ENCODE measurements at places on chromosomes 2 and 18.

DNA sequence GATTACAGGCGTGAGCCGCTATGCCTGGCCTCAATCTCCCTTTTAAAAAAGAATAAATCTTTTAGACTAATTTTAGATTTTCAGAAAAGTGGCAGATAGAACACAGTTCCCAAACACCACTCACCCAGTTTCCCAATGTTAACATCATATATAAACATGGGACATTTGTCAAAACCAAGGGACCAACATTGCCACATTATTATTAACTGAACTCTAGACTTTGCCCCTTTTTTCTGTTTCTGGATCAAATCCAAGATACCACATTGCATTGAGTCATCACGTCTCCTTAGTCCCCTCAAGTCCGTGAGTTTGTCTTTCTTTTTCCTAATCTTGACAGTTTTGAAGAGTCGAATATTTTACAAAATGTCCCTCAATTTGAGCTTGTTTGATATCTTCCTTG, 2.4 kb downstream of the C2orf42 start:
- no peak for DNase-seq

GRCh38 chr2:204042401-204042800, 105.8 kb downstream of the ICOS start:
- DNase-seq, result no peak

DNA sequence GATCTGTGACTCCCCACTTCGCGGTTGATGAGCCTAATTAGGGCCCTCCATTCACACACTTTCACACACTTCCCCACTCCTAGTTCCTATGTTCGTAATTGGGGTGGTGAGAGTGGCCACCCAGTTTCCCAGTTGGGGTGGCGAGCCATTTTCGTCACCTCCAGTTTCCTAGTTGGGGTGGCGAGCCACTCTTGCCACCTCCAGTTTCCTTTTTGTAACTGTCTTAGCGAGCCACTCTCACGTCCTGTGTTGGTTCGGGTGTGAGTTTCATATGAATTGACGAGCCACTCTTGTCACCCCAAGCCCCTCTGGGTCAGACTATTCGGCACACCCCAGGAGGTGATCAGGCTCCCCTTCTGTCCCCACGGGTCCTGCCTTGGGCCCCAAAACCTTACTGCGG, 14.0 kb downstream of the CYP20A1 start:
- DNase-seq, result no peak

GRCh38 chr2:237541243-237541642, 25.1 kb upstream of the PRLH start:
- no peak for DNase-seq

DNA sequence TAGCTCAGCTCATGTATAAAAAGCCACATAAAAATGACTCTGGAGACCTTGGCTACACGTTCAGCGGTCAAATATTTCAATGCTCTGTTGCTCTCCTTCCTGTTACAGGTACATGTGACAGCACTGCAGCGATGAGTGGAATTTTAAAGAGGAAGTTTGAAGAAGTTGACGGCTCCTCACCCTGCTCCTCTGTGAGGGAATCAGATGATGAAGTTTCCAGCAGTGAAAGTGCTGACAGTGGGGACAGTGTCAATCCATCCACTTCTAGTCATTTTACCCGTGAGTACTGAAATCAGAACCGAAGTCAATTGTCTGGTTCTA, 125.4 kb downstream of the CSRNP3 start:
- DNase-seq, result no peak

- no peak for DNase-seq
These were observed 36.6 kb downstream of the ARL6IP6 start for GRCh38 chr2:152755029-152755428.

GRCh38 chr2:217835931-217836891, 166.6 kb downstream of the TNS1 start:
- DNase-seq, result no peak

DNA sequence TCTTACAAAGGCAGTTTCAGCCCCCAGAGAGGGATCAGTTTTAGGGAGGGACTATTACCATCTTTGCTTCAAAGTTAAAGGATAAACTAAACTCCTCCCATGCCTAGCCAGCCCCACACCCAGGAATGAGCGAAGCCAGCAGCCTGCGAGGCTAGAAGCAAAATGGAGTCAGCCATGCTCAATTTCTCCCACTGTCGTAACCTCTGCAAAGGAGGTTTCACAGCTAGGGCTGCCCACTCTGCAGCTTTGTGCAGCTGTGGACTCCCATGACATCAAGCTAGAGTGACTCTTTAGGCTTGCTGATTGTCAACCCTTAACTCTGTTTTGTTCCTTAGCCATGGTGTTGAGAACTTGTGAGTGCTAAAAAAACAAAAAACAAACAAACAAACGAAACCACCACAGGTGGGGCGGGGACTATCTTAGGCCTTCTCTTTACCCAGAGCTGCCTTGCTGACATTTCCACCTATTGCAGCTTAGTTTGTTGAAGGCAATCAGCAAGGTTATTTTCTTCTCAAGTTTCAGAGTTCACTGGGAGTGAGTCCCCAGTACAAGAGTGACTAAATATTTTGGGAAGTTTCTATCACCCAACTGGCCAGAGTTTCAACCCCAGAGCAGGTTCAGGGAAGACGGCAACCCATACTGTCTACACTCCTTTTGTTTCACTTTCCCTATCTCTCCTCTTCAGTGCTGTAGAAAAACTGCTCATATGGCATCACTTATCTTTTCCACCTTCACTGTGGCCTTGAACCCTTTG, 592.1 kb downstream of the XIRP2 start:
- DNase-seq, result no peak

GRCh38 chr2:4445821-4446220, 742.4 kb downstream of the DCDC2C start:
- no peak for DNase-seq

DNA sequence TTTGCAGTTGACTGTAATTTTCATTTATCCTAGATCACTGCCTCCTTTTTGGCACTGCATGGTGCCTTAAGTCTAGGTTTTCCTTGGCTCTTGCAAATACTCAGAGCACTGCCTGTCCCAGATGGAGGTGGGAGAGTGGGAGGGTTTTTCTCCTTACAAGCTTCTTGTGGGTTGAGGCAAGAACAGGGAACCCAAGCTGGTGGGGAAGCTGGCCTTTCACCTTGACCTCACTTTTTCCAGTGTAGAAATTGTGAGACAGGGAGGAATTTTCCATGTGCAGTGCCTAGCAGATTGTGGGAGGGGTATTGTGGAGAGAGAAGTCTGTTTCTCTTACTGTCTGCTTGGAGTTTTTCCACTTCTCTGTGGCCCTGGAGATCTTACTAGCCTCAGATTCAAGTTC, 21.5 kb downstream of the GALNT1 start:
- no peak for DNase-seq

DNA sequence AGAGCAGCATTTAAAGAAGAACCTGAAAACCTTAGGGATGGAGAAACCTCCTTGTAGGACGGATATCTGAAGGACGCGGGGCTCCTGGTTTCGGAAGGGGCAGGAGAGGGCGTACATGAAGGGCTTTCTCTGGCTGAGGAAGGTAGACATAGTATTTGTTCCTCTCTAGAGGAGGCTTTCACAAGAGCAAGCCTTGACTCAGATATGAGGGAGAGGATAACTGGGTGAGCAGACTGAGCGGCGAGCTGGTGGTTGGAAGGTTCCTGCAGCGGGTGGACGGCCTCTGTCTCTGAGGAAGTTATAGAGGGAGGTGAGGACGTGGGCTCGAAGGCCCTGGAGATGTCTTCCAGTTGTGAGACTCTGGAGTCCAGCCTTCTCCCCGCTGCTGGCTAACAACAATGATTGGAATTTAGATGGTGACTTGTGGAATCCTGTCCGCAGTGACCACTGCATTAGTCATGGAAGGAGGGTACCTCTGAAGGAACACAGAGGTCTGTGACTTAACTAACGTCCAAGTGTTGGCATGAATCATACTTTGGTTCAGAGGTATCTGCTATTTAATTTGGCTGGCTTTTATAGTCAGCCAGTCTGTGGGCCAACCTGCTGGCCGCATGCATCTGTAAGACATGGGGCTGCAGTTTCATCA, 80.9 kb downstream of the ASAP2 start:
- DNase-seq, result no peak

DNA sequence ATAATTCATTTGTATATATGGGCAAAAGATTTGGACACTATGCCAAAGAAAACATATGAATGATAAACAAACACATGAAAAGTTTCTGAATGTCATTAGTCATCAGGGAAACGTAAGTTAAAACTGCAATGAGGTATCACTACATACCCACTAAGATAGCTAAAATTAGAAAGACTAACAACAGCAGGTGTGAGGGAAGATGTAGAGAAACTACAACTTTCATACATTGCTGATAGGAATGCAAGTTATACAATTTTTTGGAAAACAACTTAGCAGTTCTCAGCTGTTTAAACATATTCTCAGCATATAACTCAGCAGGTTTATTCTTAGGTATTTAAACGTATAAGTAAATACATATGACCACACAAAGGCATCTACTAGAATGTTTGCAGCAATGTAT, 563.5 kb upstream of the KLHL29 start:
- no peak for DNase-seq

DNA sequence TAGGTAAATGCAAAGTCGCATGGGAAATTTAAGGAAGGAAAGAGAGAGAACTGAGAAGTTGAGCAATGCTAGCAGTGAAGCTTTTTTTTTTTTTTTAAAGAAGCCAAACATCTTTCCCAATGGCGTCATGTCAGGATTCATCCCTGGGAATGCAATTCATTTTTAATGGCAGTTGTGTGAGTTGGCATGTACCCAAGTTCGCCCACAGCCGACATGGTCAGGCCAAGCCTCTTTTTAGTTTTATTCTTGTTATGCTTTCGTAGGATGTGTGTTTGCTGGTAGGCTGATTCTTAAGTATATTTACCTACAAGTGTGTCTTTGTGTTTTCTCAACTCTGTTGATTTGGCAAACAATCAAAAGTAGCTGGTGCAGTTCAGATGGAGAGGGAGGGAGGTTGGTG, 127.6 kb upstream of the ITGA6 start:
- DNase-seq, result no peak

DNA sequence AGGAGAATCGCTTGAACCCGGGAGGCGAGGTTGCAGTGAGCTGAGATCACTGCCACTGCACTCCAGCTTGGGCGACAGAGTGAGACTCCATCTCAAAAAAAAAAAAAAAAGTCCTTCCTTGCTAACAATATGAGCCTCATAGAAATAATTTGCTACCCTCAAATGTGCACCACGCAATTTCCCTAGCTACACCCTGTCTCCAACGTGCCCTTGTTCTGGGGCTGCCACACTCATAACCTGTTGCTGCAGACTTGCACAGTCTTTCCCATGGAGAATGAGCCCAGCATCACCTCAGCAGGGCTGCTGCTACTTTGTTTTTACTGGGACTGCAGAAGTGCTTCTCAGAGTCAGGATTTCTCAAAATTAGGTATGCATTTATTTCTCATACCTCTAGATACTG, 46.4 kb upstream of the ZNG1B start:
- no peak for DNase-seq

GRCh38 chr2:82959727-82960126, 1499.4 kb downstream of the SUCLG1 start:
- no peak for DNase-seq

- no peak for DNase-seq
These were observed 68.5 kb downstream of the ETAA1 start for GRCh38 chr2:67465623-67466022.

DNA sequence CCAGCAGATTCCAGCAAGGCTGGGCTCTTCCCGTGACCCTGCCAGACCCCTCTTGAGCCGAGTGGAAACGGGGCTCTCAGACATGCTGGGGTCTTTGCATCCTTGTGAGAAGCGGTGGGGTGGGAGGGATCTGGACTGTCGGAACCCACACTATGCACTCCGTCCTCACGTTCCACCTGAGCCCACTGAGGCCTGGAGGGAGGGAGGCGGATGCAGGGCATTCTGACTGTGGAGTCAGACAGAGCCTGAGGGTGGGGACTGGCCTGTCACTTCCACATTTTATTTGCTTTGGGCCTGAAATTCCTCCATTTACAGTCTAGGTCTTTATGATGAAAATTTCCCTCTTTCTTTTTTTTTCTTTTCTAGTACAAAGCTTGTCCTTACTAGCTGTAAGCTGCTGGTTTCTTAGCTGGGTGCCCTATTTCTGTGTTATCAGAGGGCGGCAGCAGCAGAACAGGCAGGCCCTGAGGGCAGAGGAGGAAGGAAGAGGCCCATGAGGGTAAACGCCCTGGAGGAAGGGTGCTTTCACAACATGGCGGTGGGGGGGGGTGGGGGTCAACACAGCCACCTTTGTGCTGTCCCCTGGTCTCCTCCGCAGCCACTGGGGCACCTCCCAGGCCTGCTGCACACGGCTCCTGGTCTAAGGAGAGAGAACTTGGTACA, 373.5 kb upstream of the MYT1L start:
- no peak for DNase-seq

Data from substantia nigra (tissue), 51 donors.